SK-N-MC (cell line): ENCODE measurements at places on chromosomes 2 and 18.

DNA sequence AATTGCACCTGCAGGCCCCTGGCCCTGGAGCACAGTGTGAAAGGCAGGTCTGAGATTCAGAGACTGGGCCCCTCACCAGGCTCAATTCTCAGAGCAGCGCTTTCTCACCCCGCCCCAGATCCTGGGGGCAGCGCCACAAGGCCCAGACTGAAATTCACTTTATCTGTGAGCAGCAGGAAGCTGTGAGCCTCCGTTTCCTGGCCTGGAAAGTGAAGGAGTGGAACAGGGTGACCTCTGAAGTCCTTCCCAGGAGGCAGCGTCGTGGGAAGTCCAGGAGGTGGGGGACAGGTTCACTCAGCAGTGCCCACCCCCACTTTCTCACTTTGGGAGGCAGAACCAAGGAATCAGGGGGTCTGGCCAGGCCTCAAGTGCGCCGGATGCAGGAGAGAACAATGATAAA, 235.4 kb downstream of the NDUFA10 start:
- DNase-seq = no peak

GRCh38 chr18:34083910-34084535, 140.7 kb downstream of the NOL4 start:
- DNase-seq = no peak

- no peak for DNase-seq
Measured at GRCh38 chr2:109601783-109602182, 12.0 kb downstream of the SEPTIN10 start.

- DNase-seq = no peak
Measured at GRCh38 chr2:98643496-98644100, 35.2 kb downstream of the UNC50 start.

DNA sequence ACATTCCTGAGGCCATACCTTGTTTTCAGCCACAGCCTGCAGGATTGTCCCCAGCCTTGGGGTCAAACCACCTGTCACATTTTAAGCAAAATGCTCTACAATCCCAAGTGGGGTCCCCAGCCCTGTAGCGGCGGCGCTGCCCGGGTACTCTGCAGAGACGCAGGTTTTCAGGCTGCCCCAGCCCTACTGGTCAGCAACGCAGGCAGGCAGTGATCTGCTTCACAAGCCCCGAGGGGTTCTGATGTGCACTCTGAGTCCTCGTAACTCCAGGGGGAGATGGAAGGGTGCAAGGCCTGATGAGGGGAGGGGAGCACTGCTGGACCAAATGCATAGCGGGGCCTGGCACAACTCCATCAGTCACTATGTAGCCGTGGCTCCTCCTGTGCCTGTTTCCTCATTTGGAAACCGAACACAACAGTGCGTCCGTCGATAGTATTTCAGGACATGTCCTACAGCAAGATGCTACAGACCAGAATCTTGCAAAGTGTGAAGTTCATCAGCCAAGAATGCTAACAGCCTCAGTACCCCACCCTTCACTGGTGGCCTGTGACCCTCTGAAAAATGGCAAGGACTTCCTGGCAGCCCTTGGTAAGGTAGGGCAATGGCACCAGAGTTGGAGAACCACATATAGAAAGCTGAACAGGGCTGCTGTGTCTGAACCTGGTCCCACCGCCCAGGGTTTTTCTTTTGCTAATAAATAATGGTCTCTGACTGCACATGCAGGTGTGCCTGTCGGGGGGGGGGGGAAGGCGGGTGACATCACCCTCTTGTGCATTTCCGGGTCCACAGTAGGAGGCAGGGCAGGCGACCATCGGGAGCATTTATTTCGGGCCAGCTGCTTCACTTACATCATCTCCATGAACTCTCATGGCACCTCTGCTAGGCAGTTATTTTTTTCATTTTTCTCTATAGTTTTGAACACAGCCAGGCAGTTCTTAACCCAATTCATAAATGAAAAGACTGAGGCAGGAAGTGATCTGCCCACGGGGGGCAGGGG, 50.6 kb upstream of the TFCP2L1 start:
- no peak for DNase-seq

DNA sequence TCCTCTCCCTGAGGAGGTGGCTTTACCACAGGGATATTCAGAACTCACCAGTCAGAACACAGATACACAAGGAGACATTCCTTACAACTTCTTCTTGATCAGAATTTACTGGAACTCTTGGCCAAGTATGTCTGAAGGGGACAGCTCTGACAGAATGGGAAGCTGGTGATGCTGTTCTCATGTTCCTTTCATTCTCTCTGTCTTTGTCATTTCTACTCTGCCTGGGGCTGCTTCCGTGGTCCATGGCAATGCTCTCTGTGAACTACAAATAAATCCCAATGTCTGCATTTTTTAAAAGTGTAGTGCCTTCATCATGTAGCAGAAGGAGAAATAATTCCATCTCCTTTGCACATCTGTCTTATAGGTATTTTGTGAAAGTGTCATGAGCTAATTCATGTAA, 730.3 kb downstream of the CNTNAP5 start:
- DNase-seq = no peak

- DNase-seq = no peak
Measured at GRCh38 chr18:59748628-59749360, 51.6 kb upstream of the CCBE1 start.

DNA sequence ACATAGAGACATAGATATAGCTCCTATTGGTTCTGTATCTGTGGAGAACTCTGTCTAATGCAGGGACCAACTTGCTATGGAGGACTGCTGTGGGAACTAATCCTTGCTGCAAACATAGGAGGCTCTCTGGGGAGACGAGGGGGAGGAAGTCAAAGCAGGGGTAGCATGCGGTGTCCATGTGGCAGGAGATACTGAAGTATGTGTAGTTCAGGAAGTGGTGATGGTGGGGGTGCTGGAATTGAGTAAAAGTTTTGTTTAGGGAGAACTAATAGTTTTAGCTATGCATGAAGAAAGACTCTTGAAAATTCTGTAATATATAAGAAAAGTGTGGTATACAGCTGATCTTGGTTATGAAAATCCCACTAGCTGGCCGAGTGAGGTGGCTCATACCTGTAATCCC, 62.0 kb downstream of the ANKRD44 start:
- DNase-seq = peak; percentile 28

GRCh38 chr2:146324951-146325350, 1519.9 kb upstream of the ACVR2A start:
- DNase-seq = no peak

DNA sequence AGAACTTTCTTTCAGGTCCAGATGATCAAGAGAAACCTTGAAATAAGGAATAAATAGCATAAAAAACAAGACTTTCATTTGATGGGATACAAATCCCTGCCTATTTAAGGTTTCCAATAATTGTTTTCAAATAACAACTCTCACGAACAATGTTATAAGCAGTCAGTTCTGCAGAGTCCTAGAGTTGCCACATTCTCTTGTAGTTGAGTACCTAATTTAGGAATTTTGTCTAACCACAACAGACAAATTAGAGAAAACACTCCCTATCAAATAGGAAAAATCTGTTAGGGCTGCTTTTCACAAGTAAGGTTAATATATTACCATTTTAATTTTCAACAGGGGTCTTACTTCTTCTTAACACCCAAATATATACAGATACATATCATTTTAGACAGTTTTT, 130.1 kb upstream of the CDH20 start:
- DNase-seq = no peak

DNA sequence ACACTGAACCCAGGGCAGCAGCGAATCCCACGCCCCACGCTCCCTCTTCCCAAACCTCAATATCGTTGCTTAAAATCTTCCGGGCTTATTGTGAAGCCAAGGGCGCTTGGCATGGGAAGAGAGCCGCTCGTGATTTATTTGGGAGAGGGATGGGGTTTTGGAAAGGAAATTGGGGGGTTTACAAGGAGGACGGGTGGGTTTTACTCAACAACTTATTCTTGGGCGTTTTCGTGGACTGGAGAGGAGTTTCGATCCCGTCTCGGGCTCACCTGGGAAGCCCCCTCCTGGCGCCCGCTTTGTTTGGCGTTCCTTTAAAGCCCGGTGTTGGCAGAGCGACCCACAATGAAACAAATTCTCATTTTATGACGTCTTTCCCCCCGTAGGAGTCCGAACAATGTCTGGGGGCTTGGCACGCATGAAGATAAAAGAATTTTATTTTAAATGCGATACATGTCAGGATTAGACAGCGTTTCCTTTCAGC, 135.3 kb downstream of the INSIG2 start:
- DNase-seq = no peak

DNA sequence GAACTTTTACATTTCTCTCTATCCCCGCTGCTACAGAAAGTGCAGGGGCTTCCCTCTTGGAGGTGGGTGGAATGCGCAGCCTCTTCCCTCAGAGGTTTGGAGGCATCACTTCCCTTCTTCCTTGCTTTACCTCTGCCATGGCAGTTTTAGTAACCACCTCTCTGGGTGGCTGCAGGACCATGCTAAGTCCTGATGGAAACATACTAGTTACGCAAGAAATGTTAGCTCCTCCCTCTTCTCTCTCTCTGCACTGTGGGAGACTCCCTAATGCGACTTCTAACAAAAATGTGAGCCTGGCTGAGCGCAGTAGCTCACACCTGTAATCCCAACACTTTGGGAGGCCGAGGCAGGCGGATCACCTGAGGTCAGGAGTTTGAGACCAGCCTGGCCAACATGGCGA, 116.8 kb upstream of the RAB6C start:
- DNase-seq = no peak

- DNase-seq = peak; percentile 78
Measured at GRCh38 chr18:68797871-68798270, at the start of gene CCDC102B. Gene CCDC102B (plus strand): TSS chr18:68798080. CDS start chr18:68836764, 38,684 bp downstream.

GRCh38 chr2:25473758-25474340, 132.1 kb upstream of the DNMT3A start:
- DNase-seq = peak; percentile 37

DNA sequence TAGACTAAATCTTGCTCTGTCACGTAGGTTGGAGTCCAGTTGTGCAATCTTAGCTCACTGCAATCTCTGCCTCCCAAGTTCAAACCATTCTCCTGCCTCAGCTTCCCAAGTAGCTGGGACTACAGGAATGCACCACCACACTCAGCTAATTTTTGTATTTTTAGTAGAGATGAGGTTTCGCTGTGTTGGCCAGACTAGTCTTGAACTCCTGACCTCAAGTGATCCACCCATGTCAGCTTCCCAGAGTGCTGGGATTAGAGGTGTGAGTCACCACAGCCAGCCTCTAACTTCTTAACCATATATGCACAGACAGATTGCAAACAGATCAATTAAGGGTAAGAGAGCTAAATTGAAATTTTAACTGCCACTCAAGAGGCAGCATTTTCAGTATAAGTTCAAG, 22.1 kb upstream of the CNGA3 start:
- DNase-seq = no peak
